ENCODE measurements at places on chromosomes 7 and 10.

GRCh38 chr7:31445686-31446355, 68.1 kb upstream of the ITPRID1 start:
- DNase-seq: no peak

DNA sequence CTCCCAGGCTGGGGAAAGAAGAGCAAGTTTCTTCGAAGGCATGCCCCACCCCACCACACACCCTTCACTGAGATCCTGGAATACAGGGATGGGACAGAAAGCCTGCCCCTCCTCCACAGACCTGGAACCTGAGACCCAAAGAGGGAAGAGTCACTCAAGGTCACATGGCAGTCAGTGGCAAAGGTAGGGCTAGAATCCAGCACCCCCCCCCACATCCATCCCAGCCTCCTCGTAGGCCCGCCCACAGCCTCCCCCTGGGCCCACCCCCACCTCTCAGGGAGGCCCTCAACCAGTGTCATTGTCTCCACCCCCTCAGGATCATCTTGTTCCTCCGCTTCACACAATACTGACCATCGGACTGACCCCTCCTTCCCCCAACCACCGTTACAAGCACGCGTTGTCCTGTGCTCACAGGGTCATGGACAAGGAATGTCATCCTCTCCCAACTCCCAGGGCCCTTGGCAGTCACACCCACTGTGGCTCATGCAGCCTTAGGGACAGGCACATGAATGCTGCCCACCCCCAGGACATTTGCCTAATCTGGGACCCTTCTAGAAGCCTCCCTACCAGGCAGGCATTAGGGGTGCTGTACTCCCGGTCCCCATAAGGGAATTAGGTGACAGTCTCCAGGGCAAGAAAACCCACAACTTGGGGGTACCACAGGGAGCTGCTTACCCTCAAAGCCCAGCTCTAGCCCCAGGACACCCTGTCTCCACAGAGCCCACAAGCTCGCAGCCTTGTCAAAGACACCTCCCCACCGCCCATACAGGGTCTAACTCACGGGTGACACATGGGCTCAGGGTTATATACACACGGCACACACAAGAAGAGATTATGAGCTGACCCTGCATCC, 1.4 kb downstream of the KCNH2 start:
- no peak for DNase-seq

DNA sequence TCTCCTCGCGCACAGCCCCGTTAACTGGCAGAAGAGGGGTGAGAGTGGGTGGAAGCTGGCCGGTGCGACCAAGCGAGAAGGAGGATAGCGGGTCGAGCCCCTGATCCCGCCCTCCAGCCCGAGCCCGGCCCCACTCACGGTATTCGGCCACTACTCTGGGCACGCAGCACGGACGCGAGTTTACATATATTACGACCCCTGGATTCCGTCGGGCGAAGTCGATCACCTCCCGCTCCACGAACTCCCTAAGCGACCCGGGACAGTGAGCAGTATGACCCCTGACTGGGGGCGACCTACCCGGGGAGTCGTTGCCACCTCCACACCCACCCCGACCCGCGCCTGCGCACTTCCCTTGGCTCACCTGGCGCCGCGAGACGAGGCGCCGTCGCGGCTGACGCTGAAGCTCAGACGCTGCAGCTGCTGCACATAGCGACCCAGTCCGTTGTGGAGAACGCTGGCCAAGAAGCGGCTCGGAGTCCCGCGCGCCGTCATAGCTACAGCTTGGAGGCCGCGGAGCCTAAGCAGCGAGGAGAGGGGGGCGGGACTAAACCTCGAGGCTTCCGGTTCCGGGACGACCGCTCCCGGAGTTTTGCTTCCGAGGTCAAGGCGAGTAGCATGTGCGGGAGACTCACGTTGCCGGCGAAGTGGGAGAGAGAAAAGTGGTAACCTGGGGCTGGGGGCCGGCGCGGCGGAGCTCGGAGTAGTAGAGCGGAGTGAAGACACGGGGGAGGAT, at the start of the genes MRPL43 and TWNK:
Gene MRPL43 (minus strand): TSS at position 546 of the 733 bp plus-strand sequence. CDS start 54 bp downstream, at position 492.
Gene TWNK (plus strand): TSS at position 592 of the 733 bp plus-strand sequence. CDS start 668 bp downstream, outside the sequence.
- DNase-seq: no peak

- DNase-seq: no peak
Observed at GRCh38 chr10:79417266-79417665, 28.2 kb downstream of the ZCCHC24 start.

DNA sequence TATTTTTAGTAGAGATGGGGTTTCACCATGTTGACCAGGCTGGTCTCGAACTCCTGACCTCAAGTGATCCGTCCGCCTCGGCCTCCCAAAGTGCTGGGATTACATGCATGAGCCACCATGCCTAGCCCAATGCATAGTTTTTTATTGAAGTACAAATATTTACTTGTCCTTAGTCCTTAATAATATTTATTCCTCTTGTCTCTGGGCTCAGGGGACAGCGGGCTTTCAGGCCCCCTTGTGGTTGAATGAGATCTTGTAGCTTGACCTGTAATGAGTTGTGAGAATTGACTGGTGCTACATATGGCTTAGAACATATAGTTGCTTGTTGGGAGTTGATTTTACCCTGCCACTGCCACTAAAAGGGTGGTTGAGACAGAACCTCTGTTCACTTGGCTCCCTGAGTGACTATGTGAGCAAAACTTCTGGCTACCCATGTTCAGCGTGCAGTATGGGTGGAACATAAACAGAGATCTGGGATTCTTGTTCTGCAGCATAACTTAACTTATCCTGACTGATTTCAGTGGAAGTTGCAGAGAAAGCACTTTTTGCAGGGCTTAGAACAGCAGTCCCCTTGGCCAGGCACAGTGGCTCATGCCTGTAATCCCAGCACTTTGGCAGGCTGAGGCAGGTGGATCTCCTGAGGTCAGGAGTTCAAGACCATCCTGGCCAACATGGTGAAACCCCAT, 14.9 kb downstream of the CCL26 start:
- DNase-seq: no peak

DNA sequence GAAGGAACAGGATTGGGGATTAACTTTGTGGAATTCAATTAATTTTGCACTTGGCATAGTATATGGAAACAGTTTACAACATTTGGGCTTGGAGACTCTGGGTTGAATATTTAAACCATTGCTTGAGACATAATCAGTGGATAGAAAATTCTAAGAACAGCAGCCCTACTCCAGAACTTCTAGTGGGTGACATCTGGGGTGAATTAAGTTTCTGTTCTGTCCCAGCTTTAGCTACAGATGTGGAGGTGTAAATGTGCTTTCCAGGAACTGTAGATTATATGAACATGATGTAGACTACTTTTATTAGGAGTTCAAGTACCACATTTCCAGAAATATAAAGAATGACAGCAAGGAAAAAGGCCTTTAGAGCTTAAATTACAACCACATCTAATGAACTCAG, 51.9 kb upstream of the SKAP2 start:
- no peak for DNase-seq
